ENCODE measurements at places on chromosomes 12 and 14.

DNA sequence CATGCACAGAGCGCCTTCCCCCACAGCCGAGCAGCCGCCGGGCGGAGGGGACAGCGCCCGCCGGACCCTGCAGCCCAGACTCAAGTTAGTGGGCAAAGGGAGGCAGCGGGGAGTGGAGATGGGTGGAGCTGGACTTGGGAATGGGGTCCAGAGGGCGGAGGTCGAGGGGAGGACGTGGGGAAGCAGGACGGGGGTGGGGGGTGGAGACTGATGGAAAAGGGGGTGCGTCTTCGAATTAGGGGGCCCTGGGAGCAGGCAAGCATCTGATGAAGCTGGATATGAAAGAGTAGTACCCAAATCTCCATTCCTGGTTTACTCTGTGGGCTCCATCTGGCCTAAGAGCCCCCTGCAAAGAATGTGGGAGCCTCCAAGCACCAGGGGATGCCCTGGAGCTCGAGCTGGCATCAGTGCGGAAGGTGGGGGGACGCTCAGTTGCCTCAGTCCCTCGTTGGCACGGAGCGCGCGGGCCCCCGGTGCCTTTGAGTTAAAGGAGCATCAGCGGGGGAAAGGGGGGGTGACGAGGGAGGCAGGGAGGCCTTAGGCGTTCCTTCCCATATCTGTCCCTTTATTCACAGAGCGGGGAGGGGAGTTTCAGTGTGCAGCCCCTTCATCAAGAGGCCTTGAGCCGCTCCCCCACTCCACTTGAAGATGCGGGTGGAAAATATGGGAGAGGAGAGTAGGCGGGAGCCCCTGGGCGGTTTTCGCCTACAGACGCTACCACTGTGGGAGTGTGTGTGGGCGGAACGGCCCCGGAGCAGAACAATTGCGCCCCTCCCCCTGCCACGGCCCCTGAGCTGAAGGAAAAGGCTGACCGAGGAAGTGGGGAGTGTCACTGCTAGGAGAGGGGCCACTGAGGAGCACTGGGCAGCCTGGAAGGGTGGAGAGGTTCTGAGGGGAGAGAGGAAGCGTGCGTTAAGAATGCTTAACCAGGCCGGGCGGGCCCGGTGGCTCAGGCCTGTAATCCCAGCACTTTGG is 644 bp downstream of the NAB2 start:
- peak overlapping the region; percentile 81 for H3K27ac ChIP-seq
- peaks cover 40% of the 10 kb centered on the region for H3K36me3 ChIP-seq
- peak overlapping the region; percentile 85 for H3K4me3 ChIP-seq

- peak overlapping the region; percentile 39 for H3K4me3 ChIP-seq
- H3K36me3 ChIP-seq, result no peaks in the 10 kb centered on the region
- no peaks in the 10 kb centered on the region for H3K4me1 ChIP-seq
- H3K27ac ChIP-seq, result peak overlapping the region; percentile 97
Observed at GRCh38 chr12:58528271-58528670, 392.0 kb downstream of the LRIG3 start.

DNA sequence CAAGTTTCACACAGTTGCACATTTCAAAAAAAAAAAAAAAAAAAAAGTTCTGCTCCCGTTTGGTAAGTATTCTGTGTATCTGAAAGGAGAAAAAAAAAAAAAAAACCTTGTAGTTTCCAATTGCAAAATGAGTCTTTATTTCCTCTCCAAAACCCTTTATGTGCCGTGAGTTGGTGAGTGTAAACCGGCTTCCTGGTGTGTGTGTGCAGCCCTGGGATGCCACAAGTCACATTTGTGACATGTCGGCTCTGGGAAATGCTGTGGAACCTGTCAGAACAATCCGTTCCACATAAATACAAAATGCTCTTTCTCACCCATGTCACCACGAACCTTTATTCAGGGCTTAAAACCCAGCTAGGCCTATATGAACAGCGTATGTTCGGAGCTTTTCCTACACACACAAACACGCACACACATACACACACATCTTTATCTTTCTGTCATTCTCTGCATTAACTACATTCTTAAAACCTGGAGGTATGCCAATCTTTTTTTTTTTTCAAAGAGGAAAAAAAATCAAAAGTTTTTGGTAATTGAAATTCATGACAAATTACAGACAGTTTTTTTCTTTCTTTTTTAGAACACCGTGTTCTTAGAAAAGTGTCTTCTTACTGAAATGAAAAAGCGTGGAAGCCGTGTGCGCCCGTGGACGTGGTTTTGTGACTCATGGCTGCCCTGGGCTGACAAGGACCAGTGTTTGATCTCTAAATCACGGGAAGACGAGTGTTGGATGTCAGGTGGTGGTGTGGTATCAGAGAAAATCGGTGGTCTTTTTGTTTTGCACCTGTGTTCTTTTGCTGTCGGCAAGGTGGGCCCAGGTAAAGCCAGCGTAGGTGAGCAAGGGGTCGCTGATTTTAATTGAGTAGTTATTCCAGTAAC is 612.0 kb downstream of the VRK1 start:
- H3K27me3 ChIP-seq, result peaks cover 31% of the 10 kb centered on the region
- H3K27ac ChIP-seq, result no peak overlapping the region
- H3K4me3 ChIP-seq, result no peak overlapping the region
- H3K36me3 ChIP-seq, result no peaks in the 10 kb centered on the region
- no peaks in the 10 kb centered on the region for H3K4me1 ChIP-seq

- no peaks in the 10 kb centered on the region for H3K27me3 ChIP-seq
- H3K4me3 ChIP-seq, result no peak overlapping the region
- no peak overlapping the region for H3K27ac ChIP-seq
- no peaks in the 10 kb centered on the region for H3K4me1 ChIP-seq
- no peaks in the 10 kb centered on the region for H3K36me3 ChIP-seq
Observed at GRCh38 chr14:77973246-77973645, 173.3 kb downstream of the ADCK1 start.

DNA sequence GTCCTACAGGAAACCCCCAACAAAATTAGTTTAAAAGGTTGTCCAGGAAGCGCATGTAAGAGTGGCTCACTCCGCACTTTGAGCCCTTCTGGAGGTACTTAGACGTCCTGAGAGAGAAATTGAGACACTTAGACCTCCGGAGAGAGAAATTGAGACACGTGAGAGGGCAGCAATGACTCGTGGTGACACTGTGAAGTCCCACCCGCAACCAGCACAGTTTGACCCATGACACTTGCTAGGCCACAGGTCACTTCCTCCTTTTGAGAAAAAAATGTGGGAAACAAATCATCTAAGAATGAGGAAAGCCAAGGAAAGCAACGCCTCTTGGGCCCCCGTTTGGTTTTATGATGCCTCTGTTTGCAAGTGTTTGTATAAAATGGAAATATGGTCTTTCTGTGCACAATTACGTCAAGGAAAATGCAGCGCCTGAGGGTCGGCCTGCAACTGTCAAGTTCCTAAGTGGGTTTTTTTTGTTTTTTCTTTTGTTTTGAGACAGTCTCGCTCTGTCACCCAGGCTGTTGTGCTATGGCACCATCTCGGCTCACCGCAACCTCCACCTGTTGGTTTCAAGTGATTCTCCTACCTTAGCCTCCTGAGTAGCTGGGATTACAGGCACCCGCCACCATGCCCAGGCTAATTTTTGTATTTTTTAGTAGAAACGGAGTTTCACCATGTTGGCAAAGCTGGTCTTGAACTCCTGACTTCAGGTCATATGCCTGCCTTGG is 13.6 kb upstream of the CDCA4 start:
- no peak overlapping the region for H3K4me3 ChIP-seq
- no peaks in the 10 kb centered on the region for H3K36me3 ChIP-seq
- no peak overlapping the region for H3K27ac ChIP-seq
- H3K4me1 ChIP-seq, result no peaks in the 10 kb centered on the region

- peak; percentile 17 for DNase-seq
- H3K36me3 ChIP-seq, result no peaks in the 10 kb centered on the region
- H3K27me3 ChIP-seq, result no peaks in the 10 kb centered on the region
- no peak within 1 kb of the TSS for H3K27ac ChIP-seq
Observed at GRCh38 chr12:85874031-85874461, at the start of gene NTS. Gene NTS (plus strand): TSS chr12:85874295. CDS start chr12:85874404, 109 bp downstream.

DNA sequence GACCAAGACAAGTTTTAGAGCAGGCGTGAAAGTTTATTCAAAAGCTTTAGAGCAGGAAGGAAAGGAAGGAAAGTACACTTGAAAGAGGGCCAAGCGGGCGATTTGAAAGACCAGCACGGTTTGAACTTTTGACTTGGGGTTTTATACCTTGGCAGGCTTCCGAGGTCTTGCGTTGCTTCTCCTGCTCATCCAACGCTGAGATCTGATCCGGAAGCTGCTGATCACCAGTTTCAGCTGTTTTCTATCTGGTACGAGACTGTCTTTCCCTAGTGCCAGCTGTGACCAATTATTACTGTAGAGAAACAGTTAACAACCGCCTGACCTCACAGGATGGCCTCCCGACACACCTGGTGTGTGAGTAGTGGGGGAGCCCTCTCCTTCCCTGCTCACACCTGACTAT is 20.6 kb upstream of the SNRPF start:
- H3K27me3 ChIP-seq, result no peaks in the 10 kb centered on the region
- H3K4me1 ChIP-seq, result no peaks in the 10 kb centered on the region
- H3K27ac ChIP-seq, result no peak overlapping the region
- H3K36me3 ChIP-seq, result no peaks in the 10 kb centered on the region
- H3K4me3 ChIP-seq, result peak overlapping the region; percentile 68

- no peak overlapping the region for H3K4me3 ChIP-seq
- H3K27ac ChIP-seq, result no peak overlapping the region
- H3K36me3 ChIP-seq, result no peaks in the 10 kb centered on the region
- H3K4me1 ChIP-seq, result no peaks in the 10 kb centered on the region
- peaks cover 13% of the 10 kb centered on the region for H3K27me3 ChIP-seq
Observed at GRCh38 chr12:71948390-71948789, 9.7 kb downstream of the TPH2 start.

All from mesenchymal stem cell (in vitro differentiated cells and primary cell).